ENCODE measurements at places on chromosomes 6 and 20.
A peak's percentile ranks its signal among the peaks of the same experiment; 100 is the strongest.

DNA sequence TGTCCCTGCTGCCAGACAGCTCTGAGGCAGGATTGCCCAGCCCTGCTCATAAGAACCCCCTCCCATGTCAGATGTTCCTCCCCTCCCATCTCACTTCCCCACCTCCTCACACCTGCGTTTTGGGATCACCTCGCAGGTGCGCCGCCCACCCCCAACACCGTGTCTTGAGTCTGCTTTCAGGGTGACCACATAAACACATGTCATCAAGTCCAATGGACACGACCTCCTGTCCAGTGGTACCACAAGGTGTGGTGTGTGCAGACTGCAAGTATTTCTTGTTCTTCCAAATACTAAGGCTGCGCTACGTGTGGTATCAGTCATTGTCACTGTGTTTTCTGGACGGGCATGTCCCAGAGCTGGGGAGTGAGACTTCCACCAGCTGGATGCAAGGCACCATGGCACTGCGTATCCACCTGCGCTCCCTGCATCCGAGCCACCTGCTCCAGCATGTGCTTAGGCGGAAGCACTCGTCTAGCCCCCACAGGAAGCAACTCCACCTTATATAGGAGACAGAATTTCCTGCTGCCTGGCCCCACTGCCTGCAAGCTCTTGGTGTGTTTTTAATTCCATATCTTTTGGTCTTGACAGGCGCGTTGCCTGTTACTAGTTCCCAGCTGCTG, 119.7 kb upstream of the NXT1 start:
- no peak for DNase-seq

GRCh38 chr20:1300083-1300840, 28.7 kb downstream of the SDCBP2 start:
- DNase-seq, result no peak

- DNase-seq, result peak; percentile 54
These were observed 320 bp downstream of the GSTA4 start for GRCh38 chr6:52994839-52995088.

- no peak for DNase-seq
These were observed 227.6 kb upstream of the ZFP64 start for GRCh38 chr20:52419205-52419604.

GRCh38 chr6:137487869-137488149, 6.4 kb downstream of the OLIG3 start:
- no peak for DNase-seq

DNA sequence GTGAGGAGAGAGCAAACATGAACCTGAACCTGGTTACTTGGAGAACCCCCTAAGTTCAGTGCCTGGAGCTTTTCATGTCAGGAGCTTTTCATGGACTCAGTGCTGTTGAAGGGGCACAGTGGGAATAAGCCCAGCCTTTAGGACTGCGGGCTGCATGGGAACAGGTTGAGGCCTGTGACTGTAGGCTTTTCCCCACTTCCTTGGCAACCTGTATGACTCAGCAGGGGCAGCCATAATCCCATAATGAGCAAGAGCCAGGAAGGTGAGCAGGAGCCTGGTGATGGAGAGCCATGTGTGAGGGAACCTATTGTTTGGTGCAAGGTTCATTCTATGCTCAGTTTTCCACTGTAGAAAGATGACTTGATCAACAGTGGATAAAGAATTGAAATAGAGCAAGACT, 23.4 kb downstream of the MEP1A start:
- peak; percentile 12 for DNase-seq

GRCh38 chr6:154615483-154616025, 105.1 kb upstream of the CNKSR3 start:
- peak; percentile 33 for DNase-seq

GRCh38 chr6:113102761-113103160, 754.4 kb upstream of the MARCKS start:
- no peak for DNase-seq

DNA sequence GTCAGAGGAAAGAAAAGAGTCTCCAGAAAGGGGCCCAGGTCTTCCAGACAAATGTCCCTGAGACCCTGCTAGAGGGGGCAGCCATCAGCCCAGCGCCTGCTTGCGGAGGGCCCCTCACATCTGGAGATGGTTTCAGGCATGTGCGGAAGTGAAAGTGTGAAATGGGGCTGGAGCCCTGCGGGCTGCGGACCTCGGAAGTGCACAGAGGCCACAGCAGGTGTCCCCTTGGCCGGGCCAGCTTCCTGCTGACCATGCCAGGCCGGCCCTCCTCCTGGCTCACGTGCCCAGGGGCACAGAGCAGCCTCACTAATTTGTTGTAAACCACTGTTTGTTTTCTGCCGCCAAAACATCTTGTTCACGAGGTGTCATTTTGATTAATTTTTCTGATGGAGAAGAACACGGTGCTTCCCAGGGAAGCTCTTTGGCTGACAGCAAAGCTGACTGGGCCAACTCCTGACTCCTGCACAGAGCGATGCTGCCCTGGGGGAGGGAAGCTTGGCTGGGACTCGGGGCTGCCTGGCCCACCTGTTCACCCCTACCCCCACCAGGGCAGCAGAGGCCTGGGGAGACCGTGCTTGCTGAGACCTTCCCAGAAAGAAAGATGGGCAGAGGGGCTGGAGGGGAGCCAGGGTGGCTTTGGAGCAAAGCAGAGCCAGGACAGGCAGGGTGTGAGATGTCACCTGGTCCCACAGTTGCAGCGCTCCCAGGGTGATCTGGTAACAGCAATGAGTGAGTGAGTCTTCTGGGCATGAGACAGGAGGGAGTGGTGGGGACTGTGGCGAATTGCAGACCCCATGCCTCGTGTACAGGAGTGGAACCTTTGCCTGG, 54.2 kb downstream of the BCAS4 start:
- no peak for DNase-seq

DNA sequence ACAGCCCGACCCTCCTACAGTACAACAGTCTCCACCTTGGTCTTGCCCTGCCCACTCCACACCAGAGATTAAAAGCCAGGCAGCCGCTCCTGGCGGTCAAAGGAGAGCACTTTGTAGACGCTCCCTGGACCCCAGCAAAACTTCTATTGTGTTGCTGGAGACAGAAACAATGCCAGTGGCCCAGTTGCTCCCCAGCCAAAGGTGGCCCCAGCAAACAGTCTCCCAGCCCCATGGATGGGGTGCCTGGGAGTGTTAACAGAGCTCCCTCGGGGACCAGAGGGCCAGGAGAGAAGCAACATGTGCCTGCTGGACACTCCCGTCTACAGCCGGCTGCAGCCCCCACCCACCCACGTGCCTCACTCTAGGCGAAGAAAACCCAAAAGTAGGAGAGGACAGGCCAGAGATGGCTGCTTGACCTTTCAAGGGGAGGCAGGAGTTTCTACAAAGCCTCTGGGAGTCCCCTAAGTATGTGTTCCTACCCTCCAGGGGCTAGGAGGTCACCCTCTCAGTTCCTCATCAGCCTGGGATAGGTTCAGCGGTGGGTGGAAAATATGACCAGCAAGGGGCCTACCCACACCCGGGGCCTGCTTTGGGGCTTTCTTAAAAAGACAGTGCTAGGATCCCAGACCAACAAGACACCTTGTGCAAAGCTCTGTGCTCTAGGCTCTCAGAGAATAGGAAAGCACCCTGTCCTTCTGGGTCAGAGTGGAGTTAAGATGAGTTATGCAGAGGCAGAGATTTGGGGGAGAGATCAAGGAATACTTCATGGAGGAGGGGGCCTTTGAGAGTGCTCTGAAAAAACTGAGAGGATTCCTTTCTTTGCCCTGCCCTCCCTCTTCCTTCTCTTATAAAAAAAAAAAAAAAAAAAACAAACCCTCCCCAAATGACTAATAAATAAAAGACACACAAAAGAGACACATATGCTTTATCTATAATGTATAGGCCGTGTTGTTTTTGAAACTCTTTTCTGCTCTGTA, 19.0 kb upstream of the PREX1 start:
- DNase-seq, result no peak

DNA sequence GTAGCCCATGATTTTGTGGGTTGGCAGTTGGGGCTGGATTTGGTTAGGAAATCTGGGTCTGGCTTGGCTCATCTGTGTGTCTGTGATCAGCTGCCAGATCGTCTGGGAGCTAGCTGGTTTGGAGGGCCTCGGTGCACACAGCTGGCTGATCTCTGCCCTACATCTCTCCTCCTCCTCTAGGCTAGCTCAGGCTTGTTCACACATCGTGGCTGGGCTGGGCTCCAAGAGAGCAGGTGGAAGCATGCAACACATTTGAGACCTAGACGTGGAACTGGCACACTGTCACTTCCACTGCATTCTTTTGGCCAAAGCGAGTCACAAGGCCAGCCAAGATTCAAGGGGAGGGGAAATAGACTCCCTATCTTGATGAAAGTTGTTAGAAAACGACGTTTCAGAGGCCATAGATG, 15.9 kb downstream of the NDUFAF5 start:
- peak; percentile 48 for DNase-seq

DNA sequence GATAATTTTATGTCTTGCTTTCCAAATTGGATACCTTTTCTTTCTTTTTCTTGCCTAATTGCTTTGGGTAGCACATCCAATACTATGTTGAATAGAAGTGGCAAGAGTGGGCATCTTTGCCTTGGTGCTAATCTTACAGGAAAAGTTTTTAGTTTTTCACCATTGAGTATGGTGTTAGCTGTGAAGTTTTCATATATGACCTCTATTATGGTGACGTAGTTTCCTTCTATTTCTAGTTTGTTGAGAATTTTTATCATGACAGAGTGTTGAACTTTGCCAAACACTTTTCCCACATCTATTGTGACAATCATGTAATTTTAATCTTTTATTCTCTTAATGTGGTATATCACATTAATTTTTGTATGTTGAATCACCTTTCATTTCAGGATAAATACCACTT, 216.1 kb downstream of the LRFN2 start:
- no peak for DNase-seq

DNA sequence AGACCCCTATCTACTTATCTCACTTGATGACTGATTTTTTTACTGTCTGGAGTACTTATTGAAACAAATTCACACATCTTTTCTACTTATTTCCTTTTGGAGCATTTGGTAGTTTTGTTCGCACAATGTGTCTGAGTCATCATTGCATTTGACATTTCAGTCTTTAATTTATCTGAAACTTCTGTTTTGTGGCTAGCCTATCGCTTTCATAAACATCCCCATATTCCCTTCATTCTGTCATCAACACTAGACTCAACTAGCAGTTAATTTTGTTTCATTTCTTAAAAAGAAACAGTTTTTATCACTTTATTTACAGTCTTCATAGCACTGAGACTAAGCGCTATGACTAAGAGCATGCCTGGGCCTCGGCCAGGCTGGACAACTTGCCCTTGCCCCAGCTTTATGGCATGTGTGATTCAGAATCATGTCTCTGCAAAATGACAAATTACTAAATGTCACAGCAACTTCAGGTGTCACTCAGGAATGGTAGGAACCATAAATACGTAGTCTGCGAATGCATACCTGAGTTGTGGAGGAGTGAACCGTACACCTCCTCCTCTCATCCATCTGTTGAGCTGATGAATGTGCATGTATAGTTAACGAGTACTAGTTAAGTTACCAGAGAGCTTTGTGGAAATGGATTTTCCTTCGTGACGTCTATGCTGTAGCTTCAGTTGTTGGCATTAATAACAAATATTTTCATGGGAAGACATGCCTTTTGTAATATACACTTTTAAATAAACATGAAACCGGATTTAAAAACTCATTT, 16.2 kb downstream of the L3MBTL3 start:
- no peak for DNase-seq

- DNase-seq, result no peak
These were observed 181.2 kb downstream of the ISM1 start for GRCh38 chr20:13402171-13402760.

DNA sequence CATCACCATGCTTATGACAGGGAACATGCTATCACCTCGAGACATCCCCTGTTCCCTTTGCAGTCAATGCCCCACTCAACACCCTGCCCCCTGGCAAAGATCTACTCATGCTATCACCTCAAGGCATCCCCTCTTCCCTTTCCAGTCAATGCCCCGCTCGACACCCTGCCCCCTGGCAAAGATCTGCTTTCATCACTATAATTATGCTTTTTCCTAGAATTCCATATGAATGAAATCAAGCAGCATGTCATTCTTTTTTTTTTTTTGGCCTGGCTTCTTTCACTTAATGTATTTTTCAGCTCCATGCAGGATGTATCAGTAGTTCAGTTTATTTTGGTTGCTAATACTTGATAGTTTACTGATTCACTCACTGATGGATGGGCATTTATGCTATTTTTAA, 554.9 kb downstream of the CDH26 start:
- DNase-seq, result no peak

GRCh38 chr6:42314571-42315258, 97.1 kb upstream of the MRPS10 start:
- DNase-seq, result no peak

DNA sequence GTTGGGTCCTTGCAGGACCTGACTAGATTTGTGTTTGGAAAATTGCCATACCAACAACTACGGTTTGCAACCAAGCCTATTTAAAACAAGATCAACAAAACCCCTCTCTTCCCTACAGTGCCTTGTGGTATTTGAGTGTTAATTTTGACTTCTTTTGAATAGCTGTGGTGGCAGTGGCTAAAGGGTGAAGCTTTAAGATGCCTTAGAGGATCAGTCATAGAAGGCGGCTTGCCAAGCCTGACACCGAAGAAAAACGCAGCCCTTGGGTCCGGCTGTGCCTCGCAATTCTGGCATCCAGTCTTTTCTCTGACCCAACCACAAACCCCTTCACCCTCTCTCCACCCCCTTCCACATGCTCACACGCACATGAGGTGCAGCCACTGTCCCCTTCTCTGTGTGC, 32.6 kb downstream of the BMP6 start:
- DNase-seq, result no peak

DNA sequence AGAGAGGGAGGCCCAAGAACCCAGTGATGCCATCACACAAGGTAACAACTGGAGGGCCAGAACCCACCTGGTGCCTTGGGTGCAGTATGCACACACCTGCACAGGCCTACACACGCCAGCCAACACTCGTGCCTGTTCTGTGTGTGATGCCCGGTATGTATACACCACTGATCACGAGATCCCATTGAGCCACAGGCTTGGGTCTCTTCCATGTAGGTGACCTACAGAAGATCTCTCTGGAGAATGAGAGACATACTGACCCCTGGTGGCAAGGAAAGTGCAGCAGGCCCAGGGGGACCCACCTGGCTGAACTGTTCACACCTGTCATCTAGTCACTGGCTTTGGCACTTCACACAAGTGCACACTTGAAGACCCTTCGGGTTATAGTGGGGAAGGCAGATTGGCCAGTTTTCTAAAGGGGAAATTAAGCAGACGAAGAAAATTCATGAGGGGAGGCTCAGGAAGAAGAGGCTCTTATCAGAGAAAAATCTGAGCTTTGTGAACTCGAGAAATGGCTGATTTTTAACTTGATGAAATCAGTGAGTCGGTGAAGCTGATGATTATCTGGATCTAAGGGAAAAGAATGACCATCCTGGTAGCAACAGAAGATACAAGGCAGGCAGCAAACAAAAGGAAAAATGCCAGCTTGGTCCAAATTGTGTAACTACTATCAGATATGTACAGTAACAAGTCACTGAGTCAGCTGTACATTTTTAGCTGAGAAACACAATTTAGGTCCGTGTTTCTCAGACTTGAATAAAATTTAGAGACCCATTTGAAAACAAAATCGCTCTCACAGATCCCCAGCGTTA, 69.1 kb upstream of the PBOV1 start:
- DNase-seq, result peak; percentile 83

GRCh38 chr20:32808438-32808837, 11.3 kb upstream of the MAPRE1 start:
- DNase-seq, result no peak
